ENCODE measurements at places on chromosomes 7 and 10.

GRCh38 chr10:8189458-8189857 is 135.0 kb downstream of the GATA3 start:
- no peak for DNase-seq

GRCh38 chr7:75575488-75576121 is 83.5 kb downstream of the SPDYE5 start:
- DNase-seq: no peak

GRCh38 chr10:131834152-131834810 is 66.5 kb upstream of the PPP2R2D start:
- DNase-seq: no peak

GRCh38 chr10:96588616-96589419 is 2.0 kb upstream of the TM9SF3 start:
- DNase-seq: no peak

DNA sequence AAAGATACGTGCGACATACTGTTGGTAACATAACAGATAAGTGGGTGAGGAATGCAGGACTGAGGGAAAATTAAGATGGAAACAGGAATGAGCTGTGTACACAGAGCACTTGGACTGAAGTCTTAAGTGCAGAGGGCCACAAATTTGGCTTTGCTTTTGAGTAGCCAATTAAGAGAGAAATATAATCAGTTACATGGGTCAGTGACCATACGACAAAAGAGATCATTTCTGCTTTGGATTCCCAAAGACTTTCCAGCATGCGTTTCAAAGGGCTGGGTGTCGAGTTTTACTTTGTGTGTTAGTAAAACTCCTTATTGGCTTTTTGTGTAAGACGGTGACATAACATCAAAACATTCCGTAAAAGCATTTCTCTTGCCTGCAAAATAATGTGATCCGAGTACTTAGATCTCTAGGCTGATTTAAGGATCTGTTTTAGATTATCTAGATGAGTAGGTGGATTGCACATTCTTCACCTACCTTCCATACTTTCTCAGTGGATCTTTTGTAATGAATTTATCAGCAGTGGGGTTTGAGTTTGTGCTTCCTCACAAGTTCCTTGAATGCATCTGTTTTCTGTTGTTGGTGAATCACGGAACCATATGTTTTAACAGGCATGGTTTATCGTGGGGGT is 7.5 kb downstream of the RABGEF1 start:
- no peak for DNase-seq

DNA sequence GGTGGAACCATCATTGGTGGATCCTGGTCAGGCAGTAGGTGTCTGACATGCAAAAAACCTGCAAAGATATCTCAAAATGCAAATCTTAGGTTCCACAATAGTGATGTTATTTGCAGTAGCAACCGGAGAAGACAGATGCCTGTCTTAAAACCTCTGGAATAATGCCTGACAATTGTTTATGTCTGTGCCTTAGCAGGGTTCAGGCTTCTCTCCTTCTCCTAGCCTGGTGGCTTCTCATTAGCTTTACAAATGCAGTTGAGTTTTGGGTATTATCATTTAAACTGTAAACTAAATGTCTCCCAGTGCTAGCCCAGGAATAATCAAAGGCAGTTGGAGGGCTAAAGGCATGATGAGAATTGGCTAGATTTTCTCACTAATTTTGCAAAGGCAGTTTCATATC is 146.3 kb upstream of the NRG3 start:
- no peak for DNase-seq

- DNase-seq: no peak
Measured at GRCh38 chr7:73366127-73366526, 38.2 kb downstream of the FKBP6 start.

GRCh38 chr10:85224366-85224940 is 896.1 kb downstream of the CCSER2 start:
- no peak for DNase-seq

- DNase-seq: no peak
Measured at GRCh38 chr7:157651366-157652160, 314.8 kb downstream of the DNAJB6 start.

GRCh38 chr10:26460736-26461135 is 22.6 kb downstream of the APBB1IP start:
- DNase-seq: no peak

DNA sequence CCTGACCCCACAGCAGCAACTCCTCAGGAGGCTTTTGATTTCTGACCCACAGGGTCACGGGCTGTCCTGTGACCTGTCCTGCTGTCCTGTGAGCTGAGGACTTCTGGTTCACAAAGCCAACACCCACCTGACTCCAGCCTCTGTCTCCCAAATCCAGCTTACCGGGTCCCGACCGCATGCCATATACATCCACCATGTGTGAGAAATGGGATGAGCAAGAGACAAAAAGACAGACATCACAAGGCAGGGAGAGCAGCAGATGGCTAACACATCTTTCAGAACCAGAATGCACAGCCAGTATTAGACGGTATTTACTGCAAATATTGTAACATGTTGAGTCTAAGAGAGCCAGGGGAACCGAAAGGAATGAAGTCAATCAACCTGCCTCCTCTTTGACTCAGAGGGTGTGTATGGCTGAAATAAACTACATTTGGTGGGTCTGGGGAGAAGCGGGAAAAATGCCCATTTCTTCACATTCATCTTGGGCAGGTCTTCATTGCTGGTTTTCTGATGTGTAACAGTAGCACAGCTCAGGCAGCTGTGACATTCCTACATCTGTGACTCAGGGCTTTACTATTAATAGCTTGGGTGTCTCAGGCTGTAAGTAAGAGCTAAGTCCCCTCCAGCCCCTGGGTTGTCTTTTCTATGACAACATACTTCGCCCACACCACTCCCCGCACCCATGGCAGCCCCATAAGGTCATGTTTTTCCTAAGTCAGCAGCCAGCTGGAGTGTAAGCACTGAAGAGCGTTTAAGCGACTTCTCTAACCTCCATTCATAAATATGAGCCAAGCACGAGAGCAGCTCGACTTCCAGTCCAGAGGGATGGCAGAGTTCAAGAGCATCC is 25.0 kb downstream of the ABLIM1 start:
- no peak for DNase-seq

- no peak for DNase-seq
Measured at GRCh38 chr10:14017467-14017866, 313.3 kb downstream of the FRMD4A start.

DNA sequence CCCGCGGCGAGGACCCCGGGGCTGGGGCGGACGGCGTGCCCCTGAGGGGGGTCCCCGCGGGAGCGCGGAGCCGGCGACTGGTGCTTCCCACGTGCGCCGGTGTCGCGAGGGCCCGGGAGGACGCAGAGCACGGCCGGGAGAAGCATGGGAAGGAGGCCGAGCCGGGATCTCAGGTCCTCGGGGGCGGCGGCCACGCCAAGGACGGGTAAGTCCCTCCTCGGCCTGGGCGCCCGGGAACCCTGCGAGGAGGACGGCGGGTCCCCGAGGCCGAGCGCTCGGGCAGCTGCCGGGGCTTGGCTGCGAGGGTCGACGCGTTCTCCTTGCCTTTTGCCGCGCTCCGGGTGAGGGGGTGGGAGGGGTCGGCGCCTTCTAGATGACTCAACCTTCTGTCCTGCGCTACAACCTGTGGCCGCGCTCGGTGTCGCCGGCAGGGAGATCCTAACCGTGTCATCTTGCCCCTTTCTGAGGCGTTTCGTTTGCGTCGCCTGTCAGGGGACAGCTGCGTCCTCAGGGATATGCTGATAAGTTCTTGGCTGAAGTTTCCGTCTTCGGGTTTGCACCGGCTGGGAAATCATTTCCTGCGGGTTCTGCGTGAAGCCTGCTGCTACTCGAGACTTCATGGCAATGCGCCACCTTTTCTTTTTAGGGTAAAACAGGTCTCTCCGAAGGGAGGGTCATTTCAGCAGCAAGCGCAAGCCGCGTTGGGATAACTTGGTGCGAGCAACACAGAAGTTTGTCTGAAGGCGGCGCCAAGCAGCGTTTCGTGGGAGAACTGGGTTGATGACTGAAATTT is 529 bp downstream of the TASOR2 start:
- no peak for DNase-seq

DNA sequence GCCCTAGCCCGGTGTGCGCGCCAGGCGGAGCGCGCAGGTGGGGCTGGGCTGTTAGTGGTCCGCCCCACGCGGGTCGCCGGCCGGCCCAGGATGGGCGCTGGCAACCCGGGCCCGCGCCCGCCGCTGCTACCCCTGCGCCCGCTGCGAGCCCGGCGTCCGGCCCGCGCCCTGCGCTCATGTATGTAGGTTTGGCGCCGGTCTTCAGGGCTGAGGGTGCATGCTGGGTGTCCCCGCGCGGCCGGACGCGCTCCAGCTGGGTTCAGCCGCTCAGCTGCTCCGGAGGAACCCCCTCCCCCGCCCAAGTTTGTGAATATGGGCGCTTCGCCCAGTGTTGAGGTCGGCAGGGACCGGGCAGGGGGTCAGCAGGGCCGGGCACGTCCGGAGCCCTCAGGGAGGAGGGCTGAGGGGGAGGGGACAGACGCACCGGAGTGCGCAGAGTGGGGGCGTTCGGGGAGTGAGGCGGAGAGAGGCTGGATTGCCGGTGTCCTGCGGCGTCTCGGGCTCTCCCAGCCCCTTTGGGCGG is 559 bp downstream of the VWC2 start:
- no peak for DNase-seq

GRCh38 chr10:104472505-104472904 is 118.9 kb downstream of the CFAP58 start:
- DNase-seq: no peak

GRCh38 chr7:121390617-121391016 is 5.5 kb downstream of the FAM3C start:
- DNase-seq: no peak

DNA sequence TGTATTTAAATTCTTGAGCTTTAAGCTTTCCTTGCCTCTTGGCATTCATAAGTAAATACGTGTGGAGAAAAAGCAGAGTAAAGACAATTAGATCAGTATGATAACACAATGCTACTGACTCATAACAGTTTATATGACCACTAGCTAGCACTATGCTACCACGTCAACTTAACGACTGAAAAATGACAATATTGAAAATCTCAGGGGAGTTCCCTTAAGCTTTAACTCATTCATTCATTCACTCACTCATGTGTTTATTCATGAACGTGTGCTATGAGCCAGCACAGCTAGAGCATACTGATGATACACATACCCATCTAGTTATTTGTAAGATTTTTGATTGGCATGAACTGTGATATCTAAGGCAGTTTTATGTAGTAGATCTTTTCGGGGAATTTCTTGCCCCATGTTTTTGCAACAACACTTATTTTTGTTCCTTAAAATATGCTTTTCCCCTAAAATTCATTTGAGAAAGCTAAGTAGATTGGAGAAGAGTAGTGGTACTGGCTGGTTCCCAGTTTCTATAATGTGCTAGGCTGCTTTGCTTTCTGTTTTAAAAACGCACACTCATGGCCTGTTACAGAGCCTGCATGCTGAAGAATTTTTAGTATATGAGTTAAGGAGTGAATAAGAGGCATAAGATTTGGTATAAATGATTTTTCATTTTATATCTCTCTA is 57.4 kb upstream of the ACBD5 start:
- DNase-seq: no peak

DNA sequence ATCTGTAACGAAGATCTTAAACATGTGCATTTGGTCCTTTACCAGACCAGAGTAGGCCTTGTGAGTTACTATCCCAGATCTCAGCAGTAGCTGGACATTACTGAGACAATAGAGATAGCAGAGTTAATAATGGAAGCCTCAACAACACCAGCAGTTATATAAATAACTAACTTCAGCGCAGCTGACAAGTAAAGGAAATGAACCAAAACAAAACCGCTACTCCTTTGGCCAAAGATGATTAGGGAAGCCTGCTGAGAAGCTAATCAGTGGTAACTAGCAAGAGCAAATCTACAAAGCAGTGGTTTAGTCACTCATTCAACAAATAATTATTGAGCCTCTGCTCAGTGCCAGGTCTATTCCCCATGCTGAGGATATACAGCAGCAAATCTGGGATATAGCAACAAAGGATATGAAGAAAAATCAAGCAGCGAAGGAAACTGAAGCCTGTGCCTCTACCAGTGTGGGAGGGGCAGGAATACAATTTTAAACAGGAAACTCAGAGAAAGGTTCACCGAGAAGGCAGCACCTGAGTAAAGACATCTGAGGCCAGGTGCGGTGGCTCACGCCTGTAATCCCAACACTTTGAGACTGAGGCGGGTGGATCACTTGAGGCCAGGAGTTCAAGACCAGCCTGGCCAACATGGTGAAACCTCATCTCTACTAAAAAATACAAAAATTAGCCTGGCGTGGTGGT is 103.6 kb downstream of the ELMO1 start:
- DNase-seq: no peak

DNA sequence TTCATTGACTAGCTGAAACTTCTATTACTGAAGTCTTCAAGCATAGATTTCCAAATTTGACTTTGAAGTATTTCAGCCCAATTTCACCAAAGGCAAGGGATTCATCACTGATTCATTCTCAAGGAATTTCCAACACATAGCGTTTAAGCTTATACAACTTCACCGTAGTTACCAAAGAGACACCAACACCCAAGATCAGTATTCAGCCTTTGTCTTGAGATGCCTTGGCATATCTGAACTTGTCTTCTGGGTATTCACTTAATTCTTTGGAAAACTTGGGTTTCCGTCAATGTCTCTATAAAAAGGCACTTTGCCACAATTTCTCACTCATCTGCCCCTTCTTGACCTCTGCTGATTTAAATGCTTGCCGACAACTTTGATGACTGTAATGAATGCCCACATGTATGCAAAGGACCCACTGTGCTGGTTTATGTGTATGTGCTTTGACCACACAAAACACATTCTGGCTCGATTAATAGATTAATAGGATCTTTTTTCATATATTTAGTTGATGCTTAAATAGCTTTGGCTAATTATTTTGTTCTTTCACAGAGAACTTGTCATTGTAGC is 49.6 kb downstream of the TES start:
- DNase-seq: no peak

DNA sequence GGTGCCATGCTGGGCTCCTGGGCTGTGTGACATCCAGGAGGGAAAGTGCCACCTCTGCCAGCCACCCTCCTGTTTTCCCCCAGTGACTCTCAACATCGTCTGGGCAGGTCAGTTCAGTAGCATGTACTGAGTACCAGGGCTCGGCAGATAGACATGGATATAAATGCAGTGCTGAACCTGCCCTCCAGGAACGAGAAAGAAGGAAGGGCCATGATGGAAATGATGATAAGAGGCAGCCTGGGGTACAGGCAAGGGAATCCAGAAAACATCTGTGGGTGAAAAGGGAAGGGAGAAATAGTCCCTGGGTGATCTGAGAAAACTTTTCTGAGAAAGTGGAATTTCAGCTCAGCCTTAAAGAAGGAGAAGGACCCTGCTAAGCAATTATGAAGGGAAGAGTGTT is 12.1 kb downstream of the CNNM1 start:
- no peak for DNase-seq

GRCh38 chr10:24416248-24416647 is 207.3 kb downstream of the KIAA1217 start:
- DNase-seq: no peak

GRCh38 chr7:106862317-106863089 is 2.6 kb upstream of the PIK3CG start:
- no peak for DNase-seq
